Breast epithelium (tissue), 4 donors: ENCODE measurements at places on chromosomes 11 and 22.

DNA sequence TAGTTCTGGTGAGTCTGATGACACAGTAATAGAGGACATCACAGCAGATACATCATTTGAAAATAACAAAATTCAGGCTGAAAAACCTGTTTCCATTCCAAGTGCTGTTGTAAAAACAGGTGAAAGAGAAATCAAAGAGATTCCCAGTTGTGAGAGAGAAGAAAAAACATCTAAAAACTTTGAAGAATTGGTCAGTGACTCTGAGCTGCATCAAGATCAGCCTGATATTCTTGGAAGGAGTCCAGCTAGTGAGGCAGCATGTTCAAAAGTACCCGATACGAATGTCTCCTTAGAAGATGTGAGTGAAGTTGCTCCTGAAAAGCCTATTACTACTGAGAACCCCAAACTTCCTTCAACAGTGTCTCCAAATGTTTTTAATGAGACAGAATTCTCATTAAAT is 38.7 kb downstream of the RTN3 start:
- H3K4me1 ChIP-seq = no peaks in the 10 kb centered on the region
- H3K4me3 ChIP-seq = no peak overlapping the region
- H3K27ac ChIP-seq = no peak overlapping the region
- DNase-seq = no peak

DNA sequence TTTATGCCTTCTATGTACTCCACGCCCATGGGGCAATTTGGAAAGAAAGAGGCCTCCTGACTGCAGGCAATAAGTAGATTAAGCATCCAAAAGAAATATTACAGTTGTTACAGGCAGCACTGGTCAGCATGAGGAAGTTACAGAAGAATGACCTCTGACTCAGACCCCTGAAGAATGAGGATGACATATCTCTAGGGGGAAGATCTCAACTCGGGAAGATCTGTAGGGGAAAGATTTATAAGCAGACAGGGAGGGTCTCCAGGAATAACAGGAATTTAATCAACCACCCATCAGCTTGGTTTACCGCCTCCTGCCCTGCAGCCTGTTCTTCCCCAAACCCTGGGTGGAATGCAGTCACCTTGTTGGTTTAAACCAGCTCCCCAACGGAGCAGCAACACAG is 58.0 kb downstream of the RCN1 start:
- H3K36me3 ChIP-seq = no peaks in the 10 kb centered on the region
- H3K27ac ChIP-seq = no peak overlapping the region
- DNase-seq = no peak
- no peaks in the 10 kb centered on the region for H3K27me3 ChIP-seq

- DNase-seq = no peak
- no peaks in the 10 kb centered on the region for H3K4me1 ChIP-seq
- no peaks in the 10 kb centered on the region for H3K27me3 ChIP-seq
- no peaks in the 10 kb centered on the region for H3K36me3 ChIP-seq
- no peak overlapping the region for H3K4me3 ChIP-seq
Observed at GRCh38 chr11:5522308-5522707, 5.8 kb upstream of the UBQLNL start.

GRCh38 chr11:133795088-133795487 is 50.2 kb downstream of the SPATA19 start:
- DNase-seq = no peak
- no peaks in the 10 kb centered on the region for H3K4me1 ChIP-seq
- H3K36me3 ChIP-seq = no peaks in the 10 kb centered on the region
- no peaks in the 10 kb centered on the region for H3K27me3 ChIP-seq
- H3K4me3 ChIP-seq = no peak overlapping the region

DNA sequence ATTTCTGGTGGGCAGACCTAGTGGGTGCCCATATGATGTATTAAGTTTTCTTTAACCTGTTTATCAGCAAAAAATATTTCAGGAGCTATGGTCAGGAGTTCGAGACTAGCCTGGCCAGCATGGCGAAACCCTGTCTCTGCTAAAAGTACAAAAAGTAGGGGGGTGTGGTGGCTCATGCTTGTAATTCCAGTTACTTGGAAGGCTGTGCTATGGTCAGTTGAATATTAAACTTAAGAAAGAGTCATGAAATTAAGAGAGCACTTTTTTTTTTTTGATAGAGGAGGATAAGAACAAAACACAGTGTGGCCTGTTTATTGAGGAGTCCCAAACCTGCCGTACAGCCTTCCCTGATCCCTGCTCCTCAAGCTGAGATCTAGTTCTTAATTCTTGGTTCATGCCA is 29.8 kb downstream of the OR6Q1 start:
- H3K4me3 ChIP-seq = no peak overlapping the region
- H3K27ac ChIP-seq = no peak overlapping the region
- H3K4me1 ChIP-seq = no peaks in the 10 kb centered on the region
- no peak for DNase-seq
- H3K36me3 ChIP-seq = no peaks in the 10 kb centered on the region
- H3K27me3 ChIP-seq = no peaks in the 10 kb centered on the region

DNA sequence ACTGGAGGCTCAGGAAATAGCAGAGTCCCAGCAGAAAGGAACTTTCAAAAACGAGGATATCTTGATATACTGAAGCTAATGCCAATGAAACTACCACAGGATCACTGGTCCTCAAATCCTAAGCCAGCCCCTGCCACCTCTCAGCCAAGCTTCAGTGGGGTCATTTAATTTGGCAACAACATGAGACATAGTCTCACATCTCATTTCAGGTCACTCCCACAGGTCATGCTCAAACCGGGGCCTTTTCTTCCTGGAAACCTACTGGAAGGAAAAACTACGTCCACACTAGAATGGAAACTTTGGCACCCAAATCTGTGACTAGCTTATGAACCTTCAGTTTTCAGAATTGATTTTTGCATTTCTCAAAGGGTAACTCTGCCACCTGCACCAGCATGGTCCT is 61.9 kb upstream of the CYP2D6 start:
- DNase-seq = no peak
- H3K27ac ChIP-seq = no peak overlapping the region
- H3K4me3 ChIP-seq = no peak overlapping the region
- H3K4me1 ChIP-seq = no peaks in the 10 kb centered on the region
- H3K27me3 ChIP-seq = no peaks in the 10 kb centered on the region

- H3K4me3 ChIP-seq = no peak overlapping the region
- peak overlapping the region; percentile 89 for H3K27ac ChIP-seq
- no peaks in the 10 kb centered on the region for H3K4me1 ChIP-seq
- no peaks in the 10 kb centered on the region for H3K36me3 ChIP-seq
- H3K27me3 ChIP-seq = no peaks in the 10 kb centered on the region
- DNase-seq = peak; percentile 67
Observed at GRCh38 chr11:69000831-69001242, 12.2 kb downstream of the MRGPRF start.

DNA sequence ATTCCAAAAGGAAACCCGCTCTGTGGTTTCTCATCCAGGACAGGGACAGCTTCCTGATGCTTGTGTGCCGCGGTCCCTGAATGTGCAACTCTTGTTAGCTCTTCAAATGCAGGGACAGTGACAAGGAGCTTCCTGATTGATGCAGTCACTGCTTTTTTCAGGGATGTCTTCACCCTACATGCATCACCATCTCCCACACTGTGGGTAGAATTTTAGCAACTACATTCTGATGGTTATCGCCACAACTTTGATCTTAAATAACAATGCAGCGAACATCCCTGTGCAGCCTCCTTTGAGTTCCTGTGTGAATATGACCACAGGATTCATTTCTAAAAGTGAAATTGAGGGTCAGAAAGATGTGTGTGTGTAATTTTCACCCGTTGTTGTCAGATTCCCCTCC is 115.0 kb downstream of the GGTLC2 start:
- H3K27me3 ChIP-seq = no peaks in the 10 kb centered on the region
- H3K36me3 ChIP-seq = no peaks in the 10 kb centered on the region
- DNase-seq = no peak
- H3K4me3 ChIP-seq = no peak overlapping the region
- no peak overlapping the region for H3K27ac ChIP-seq
- no peaks in the 10 kb centered on the region for H3K4me1 ChIP-seq

GRCh38 chr11:34915136-34916014 is 804 bp downstream of the APIP start:
- H3K27ac ChIP-seq = peak overlapping the region; percentile 97
- peak overlapping the region; percentile 81 for H3K4me3 ChIP-seq
- no peak for DNase-seq

- no peak overlapping the region for H3K4me3 ChIP-seq
- no peaks in the 10 kb centered on the region for H3K27me3 ChIP-seq
- H3K4me1 ChIP-seq = no peaks in the 10 kb centered on the region
- DNase-seq = no peak
- H3K36me3 ChIP-seq = no peaks in the 10 kb centered on the region
Observed at GRCh38 chr11:20647976-20648565, 21.3 kb upstream of the NELL1 start.
